ENCODE measurements at places on chromosomes 4 and X. TPM values are rescaled to one million over a fixed set of nuclear protein-coding genes. Genes with fewer than 3 reads are reported as not detected.

The VSIG4 gene
- not detected for total RNA-seq

The PRMT9 gene
- total RNA-seq: 15.6 TPM

The CTSO gene
- 2.9 TPM for total RNA-seq

The ARX gene
- not detected for total RNA-seq

The IL2 gene
- total RNA-seq: not detected

The LONRF3 gene
- not detected for total RNA-seq

The CTAG2 gene
- total RNA-seq: 27.1 TPM

The CD40LG gene
- total RNA-seq: not detected

The FAM184B gene
- total RNA-seq: 0.18 TPM

The SULT1E1 gene
- total RNA-seq: not detected

The CT47A7 gene
- not detected for total RNA-seq

The RS1 gene
- total RNA-seq: not detected

The GRPEL1 gene
- total RNA-seq: 33.0 TPM

The EOLA1 gene
- total RNA-seq: 15.3 TPM

DNA sequence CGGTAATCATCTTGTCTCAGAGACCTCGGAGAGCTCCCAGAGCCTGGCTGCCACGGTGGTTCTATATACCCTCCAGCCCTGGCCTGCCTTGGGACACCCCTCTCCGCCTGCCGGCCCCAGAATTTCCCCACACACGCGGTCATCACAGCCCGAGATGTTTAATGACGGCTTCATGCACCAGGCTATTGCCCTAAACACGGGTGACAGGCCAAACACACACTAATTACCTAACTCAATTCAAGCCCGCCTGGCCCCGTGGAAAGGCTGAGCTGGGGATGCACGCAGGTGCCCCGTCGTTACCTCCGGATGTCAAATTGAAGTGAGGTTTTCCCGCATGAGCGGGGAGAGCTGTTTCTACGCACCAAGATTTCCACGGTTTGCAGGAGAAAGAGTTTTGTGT, 72.9 kb upstream of the PPP2R3B start:
- DNase-seq: no peak

DNA sequence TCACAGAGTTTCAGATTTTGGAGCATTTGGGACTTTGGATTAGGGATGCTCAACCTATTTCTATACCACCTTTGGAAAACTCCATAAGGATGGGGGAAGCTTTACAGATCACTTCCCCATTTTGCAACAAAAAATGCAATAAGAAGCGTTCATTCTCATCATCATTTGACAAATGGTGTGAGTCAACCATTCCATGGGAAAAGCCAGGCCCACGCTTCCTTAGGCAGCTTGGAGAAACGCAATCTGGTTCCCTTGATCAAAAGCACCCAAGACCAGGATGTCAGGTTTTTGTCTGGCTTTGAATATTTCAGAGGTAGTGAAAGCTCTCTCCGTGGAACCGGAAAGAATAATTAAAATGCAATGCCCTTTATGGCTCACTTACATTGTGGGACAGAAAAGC, 79.3 kb upstream of the C4orf50 start:
- no peak for DNase-seq

GRCh38 chr4:24434241-24434640, 150.1 kb downstream of the DHX15 start:
- DNase-seq: no peak

DNA sequence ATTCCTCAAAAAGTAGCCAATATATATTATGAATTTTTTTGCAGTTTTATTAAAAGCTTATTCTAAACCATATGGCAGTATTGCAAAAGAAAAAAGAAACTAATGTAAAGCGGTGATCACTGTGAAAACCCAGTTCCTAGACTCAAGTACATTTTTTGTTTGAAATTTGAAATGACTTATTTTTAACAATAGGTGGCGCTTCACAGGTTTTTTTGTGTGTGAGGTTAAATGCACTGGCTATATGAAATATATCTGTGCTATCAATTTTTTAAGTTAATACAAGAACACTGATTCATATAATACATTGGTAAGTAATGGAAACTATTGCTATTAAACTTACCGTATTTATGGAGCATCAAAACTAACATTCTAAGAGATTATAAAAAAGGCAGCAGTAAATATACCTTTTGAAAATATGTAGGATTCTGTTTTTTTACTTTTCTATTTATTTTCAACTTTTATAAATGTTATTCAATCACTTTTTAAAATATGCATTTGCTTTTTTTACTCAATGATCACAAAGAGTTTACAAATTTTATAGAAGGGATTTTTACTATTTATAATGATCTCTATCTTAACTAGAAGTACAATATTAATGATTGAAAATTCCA, 5.6 kb upstream of the SPRY1 start:
- peak; percentile 32 for DNase-seq

DNA sequence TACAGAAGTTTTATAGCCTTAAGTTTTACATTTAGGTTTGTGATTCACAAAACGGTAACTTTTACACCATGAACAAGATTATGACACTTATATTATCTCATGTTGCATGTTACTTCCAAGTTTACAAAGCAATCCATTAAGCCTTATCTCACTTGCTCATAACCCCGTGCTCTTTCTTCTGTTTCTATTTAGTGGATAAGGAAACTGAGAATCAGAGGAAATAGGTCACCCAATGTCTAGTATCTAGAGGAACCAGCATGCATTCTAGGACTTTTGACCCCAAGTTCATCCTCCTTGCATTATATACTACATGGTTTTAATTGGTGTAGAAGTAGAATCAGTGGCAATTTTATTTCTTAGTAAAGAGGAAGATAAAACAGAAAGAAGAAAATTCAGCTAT, 67.0 kb upstream of the ANXA3 start:
- no peak for DNase-seq

GRCh38 chr4:126986828-126987227, 645.9 kb upstream of the INTU start:
- peak; percentile 82 for DNase-seq

- DNase-seq: no peak
Observed at GRCh38 chrX:121558886-121559285, 511.5 kb downstream of the GLUD2 start.

GRCh38 chrX:631802-632365, 1.3 kb downstream of the SHOX start:
- DNase-seq: no peak

GRCh38 chrX:3462166-3462508, 115.7 kb upstream of the MXRA5 start:
- DNase-seq: no peak

DNA sequence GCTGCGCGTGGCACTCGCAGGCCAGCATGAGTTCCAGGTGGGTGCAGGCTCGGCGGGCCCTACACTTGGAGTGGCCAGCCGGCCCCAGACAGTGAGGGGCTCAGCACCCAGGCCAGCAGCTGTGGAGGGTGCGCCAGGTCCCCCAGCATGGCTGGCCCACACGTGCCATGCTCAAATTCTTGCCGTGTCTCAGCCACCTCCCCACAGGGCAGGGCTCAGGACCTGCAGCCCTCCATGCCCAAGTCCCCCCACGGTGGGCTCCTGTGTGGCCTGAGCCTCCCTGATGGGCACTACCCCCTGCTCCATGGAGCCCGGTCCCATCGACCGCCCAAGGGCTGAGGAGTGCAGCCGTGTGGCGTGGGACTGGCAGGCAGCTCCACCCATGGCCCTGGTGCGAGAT, 210.2 kb downstream of the COX7B2 start:
- DNase-seq: no peak

DNA sequence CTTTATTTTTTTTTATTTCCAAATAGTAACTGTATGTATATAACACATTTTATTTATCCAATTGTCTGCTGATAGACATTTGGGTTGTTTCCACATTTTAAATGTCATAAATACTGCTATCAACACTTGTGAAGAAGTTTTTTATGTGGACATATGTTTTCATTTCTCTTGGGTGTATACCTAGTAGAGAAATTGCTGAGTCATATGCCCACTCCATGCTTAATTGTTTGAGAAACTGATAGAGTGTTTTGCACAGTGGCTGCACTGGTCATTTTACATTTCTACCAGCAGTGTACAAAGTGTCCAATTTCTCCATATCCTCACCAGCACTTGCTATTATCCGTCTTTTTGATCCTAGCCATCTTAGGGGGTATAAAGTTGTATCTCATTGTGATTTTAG, 567.8 kb downstream of the GBA3 start:
- no peak for DNase-seq

GRCh38 chrX:16458208-16458607, 191.8 kb upstream of the S100G start:
- no peak for DNase-seq

- DNase-seq: peak; percentile 54
Observed at GRCh38 chr4:41146716-41147506, 67.4 kb downstream of the APBB2 start.

DNA sequence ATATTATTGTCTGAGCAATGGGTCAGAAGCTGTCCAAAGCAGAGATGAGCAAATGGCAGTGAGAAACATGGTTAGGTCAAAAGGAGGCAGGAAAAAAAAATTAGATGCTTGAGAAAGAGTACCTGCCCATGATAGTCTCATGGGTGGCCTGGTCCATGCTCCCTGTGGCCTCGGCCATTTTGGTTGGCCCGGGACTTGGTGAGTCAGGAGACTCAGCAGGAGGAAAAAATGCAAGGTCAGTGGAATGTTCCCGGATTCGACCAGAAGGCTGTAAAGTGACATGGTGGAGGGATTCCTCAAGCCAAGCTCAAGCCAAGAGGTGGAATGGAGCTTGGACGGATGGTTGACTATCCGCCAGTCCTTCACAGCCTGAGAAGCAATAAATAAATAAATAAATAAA, 236.7 kb downstream of the ASMT start:
- no peak for DNase-seq

GRCh38 chr4:71558248-71558647, 219.4 kb downstream of the SLC4A4 start:
- no peak for DNase-seq

DNA sequence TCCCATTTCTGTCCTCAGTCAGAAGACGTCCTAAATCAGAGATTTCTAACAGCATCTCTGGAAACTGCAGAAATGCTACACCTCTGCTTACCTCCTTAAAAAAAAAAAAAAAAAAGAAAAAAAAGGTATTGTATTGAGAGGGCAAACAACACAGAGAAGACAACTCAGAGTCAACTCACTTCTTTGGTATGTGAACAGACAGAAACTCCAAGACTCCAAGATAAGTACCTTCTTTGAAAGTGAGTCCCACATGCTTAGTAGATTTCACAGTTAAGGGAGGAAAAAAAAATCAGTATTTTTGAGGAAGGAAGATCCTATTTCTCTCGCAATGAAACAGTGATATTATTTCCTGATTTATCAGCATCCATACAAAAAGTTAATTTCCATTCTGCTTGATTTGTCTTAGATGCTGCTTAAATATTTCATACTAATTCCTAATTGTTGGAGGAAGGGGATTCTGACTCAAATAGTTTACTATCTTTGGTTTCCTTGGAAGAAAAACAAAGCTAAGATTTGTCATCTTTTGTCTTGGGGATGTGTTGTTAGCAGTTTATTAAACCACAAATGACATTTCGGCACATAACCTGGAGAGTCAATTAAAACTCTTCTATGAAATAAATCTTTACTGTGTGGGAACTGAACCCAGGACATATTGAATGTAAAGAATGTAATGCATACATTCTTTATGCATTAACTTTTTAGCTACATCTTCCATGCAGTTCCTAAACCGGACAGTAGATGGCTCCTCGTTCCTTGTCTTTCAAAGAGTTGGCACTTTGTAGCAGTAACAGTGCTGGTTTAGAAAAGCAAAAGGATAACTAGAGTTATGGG, 4.7 kb downstream of the RASGEF1B start:
- DNase-seq: peak; percentile 66

GRCh38 chr4:161444626-161445025, 719.2 kb downstream of the FSTL5 start:
- DNase-seq: no peak

GRCh38 chr4:153418558-153418957, 47.6 kb upstream of the TMEM131L start:
- peak; percentile 54 for DNase-seq

DNA sequence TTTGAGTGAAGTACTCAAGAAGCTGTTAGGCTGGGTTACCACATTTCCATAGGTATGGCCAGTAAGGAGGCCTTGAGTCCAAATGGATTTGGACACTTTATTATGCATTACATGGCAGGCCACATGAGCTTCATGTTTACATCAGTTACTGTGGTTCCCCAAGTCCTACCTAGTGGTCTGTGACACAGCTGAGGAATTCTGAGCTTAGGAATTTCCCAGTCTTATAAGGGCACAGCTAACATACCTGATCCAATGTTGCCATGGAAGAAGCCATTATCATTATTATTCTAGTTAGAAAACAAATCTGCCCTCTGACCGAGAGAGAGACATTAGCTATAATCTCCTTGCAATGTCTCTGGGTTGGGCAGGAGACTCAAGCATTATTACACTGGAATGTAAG, 174.4 kb upstream of the NUDT10 start:
- DNase-seq: no peak

DNA sequence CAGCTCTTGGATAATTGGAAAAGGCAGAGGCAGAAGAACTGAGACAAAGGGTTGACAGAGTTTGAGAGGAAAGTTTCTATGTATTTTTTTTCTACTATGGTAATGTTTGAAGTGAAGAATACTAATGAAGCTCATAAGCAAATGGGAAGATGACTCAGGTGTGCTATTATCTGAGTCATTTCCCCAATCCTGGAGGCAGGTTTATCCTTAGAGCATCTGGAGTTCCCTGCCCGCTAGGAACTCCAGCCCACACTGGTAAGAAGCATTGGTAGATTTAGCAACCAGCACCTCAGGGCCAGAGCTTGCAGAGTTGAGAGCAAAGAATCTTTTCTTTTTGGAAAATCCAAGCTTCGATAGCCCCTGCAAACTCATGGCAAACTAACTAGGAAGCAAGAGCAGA, 55.2 kb downstream of the DOCK11 start:
- DNase-seq: peak; percentile 28

- DNase-seq: peak; percentile 47
Observed at GRCh38 chr4:20323991-20324390, 72.3 kb downstream of the SLIT2 start.

DNA sequence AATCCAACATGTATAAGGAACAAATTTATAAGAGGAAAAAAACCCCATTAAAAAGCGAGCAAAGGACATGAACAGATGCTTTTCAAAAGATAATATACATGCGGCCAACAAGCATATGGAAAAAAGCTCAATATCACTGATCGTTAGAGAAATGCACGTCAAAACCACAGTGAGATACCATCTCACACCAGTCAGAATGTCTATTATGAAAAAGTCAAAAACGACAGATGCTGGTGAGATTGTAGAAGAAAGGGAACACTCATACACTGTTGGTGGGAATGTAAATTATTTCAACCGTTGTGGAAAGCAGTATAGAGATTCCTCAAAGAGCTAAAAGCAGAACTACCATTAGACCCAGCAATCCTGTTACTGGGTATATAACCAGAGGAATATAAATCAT, 465.4 kb downstream of the TMA16 start:
- no peak for DNase-seq

DNA sequence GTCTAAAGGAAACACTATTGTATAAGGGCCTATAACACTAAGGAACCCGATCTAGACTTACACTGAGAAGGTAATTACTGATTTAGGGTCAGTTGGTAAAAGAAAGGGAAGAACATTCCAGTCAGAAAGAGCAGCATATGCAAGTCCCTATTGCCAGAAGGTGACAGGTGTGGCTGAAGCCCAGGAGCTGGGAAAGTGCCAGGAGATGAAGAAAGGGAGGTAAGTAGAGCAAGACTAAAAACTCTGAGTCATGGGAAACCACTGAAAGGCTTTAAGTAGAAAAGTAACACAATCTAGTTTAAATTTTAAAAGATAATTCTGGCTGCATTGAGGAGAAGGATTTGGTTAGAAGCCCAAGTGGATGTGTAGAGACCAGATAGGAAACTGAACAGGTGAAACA, 77.7 kb upstream of the INTU start:
- no peak for DNase-seq

- peak; percentile 12 for DNase-seq
Observed at GRCh38 chr4:40292313-40292759, 42.8 kb upstream of the CHRNA9 start.

Data from IMR-90 (cell line).